ENCODE measurements at places on chromosomes 2 and 18.

GRCh38 chr2:210460322-210461227 lies 16.0 kb downstream of the LANCL1 start:
- DNase-seq: no peak

DNA sequence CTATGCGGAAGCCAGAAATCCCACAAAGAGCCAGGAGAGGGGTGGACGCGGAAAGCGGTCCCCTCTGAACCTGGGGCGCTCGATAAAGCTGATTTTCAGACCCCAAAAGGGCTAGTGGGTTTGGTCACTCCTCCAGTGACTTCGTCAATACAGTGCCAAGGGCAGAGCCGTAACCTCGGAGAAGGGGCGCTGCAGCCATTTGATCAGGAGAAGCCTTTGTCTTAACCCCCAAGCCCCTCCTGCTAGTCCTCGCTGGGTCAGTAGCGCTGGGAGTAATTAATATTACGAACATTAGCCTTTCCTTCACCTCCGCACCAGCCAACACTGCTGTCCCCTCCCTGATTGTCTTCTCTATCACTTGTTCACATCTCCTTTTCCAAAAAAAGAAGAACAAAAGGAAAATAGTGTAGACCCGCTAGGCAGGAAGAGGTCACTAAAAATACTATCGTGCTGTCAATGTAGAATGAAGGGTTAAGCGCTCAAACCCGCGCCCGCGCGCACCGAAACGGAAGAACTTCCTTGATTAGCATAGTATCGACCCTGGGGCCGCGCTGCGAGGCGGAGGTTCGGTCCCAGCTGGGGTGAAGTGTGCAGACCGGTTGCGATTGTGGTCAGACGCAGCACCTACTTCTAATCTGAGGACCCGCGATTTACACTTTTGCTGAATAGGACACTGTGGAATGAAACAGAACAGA lies 63.2 kb upstream of the MAPRE2 start:
- peak; percentile 77 for DNase-seq

GRCh38 chr2:172328103-172328841 lies 99.1 kb upstream of the ITGA6 start:
- DNase-seq: no peak

- DNase-seq: no peak
Measured at GRCh38 chr2:200515155-200515554, 5.3 kb upstream of the KCTD18 start.

DNA sequence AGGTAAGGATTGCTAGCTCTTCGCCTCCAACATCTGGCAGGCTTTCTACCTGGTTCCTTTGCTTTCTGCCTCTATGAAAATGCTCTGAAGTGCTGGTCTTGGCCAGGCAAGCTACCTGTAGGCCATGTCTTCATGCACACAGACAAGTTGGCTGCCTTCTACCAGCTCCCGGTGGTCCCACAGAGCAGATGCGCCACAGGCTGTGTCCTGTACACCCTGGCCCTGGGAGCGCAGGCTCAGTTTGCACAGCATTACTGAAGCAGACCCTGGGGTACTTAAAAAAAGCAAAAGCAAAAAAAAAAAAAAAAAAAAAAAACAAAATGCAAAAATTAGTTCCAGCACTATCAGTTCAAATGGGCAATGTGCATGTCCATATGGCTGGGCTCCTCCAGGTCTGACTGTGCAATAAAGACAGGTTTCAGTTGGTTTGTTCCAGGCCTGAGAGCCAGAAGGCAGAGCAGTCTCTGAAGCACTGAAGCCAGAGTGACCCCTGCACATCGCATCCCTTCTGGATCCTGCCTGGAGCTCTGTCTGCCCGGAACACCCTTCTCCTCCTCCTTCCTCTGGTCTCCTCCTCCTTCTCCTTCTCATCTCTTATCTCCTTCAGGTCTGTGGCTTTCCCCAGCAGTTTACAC lies 288.0 kb upstream of the REV1 start:
- no peak for DNase-seq

DNA sequence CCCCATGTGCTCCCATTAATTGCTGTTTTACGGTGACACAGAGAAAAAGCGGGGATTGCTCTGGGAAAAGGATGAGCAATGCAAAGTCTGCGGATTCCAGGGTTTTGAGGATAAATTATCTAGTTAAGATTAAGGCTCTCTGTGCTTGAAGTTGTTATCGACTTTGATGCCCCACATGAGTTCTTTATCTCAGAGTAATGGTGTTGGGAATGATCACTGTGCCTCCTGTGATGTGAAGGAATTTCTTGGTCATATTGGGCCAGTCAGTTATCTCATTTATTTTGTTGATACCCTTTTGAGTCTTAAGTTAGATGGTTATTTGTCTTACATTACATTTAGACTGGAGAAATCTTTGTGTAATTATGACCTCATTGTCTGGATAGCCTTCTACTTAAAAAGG lies 184.6 kb upstream of the MEX3C start:
- no peak for DNase-seq

GRCh38 chr2:7625392-7626138 lies 708.4 kb downstream of the RNF144A start:
- no peak for DNase-seq

DNA sequence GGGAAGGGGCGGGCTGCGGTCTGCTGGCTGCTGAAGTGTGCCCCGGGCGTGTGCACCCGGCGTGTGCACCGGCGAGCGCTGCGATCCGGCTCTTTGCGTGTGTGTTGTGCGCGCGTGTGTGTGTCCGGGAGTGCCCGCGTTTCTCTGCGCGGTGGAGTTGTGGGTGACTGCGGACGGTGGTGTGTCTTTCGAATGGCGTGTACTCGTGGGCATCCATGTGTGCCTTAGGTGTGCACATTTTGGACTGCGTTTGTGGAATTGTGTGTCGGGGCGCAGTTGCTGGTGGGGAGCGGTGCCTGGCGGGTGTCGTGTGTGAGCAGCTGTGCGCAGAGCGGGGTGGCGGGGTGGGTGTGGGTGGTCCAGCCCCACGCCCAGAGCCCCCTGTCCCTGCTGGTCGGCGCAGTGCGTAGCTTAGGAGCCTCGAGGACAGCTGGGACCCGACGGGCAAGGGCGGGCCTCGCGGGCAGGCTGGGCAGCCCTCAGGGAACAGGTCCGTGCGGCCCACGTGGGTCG lies 533 bp downstream of the HPCAL1 start:
- no peak for DNase-seq

GRCh38 chr2:29894822-29895614 lies 26.4 kb downstream of the ALK start:
- DNase-seq: no peak

DNA sequence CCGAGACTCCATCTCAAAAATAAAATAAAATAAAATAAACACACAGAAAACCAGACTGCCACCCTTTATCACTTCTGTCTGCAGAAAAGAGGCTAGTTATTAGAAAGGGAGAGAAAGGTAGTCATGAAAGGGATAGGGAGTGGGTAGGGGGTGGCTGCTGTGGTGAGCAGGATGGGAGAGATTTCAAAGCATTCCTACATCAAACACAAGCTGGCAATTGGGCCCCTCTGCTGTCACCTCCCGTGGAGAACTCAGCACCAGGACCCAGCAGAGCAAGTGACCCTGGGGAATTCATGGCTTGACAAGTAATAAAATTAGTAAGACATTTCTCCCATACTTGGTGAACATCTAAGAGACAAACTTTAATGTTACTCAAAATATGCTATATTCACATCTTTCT lies 3.7 kb upstream of the HOXD1 start:
- no peak for DNase-seq

DNA sequence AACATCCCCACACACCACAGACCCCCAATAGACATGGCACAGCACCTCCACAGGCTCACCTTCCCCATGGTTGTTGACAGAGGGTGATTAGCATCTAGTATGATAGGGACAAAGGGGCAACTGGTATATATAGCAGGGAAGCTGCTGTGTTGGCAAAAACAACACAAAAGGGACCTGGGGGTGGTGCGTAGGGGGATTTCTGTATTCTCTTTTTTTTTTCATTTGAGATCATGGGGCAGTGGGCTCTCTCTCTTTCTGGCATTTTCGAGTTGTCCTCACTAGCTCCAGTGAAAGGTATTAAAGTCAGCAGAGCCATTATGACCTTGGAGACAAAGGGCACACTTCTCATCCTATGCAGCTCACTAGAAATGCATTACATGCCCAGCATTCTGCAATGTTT lies at the start of gene CRYGA:
CRYGA (minus strand) TSS at position 101 of the 400 bp plus-strand sequence; CDS start at position 68, 33 bp downstream.
- DNase-seq: no peak

GRCh38 chr2:186718122-186718521 lies 24.3 kb downstream of the FAM171B start:
- DNase-seq: no peak

- DNase-seq: no peak
Measured at GRCh38 chr2:84697895-84698294, 181.6 kb downstream of the DNAH6 start.

DNA sequence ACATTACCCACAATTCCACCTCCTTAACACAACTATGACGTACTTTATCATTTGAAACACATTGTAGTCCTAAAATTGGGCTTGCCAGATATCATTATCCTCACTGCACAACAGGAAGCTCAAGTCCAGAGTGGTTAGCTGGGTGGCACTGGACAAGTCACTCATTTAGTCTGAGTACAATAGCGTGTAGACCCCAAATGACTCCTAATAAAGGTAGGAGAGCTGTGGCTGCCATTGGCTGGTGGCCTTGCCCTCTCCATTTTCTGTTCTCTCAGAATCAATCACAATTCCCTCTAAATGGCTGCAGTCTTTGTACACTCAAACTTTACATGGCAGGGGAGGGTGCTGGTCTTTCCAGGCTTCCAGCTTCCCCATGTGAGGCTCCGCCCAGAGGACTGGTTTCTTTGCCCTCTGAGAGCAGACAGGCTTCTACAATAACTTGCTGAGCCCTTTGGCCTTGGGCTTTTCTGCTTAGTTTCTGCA lies 11.7 kb downstream of the PSTPIP2 start:
- DNase-seq: no peak
